ENCODE measurements at places on chromosomes 3 and 15.

DNA sequence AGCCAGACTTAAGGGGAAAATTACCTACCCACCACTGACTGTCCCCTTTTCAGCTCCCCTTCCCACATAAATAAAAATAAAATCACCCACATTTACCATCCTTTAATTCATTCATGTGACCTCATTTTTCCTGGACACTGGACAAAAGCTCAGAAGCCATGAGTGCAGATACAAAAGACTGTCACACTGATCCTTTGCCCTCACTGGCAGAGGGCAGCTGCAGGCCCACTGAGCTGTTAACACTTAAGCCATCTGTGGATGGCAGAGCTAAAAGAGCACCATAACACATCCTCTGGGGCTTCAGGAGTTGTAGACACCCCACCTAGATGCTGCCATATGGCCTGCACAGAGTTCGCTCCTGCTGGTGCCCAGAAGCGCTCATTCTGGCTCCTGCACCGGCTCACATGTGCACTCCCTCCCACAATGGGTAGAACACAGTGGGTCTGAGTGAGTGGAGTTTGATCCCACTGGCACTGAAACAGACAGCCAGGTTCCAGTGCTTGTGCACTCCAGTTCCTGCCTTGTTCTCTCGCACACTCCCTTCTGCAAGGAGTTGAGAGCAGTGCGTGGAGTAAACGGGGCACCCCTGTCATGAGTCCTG is 38.8 kb downstream of the EDC3 start:
- DNase-seq, result no peak

GRCh38 chr3:34957677-34958076 is 681.6 kb upstream of the ARPP21 start:
- no peak for DNase-seq

DNA sequence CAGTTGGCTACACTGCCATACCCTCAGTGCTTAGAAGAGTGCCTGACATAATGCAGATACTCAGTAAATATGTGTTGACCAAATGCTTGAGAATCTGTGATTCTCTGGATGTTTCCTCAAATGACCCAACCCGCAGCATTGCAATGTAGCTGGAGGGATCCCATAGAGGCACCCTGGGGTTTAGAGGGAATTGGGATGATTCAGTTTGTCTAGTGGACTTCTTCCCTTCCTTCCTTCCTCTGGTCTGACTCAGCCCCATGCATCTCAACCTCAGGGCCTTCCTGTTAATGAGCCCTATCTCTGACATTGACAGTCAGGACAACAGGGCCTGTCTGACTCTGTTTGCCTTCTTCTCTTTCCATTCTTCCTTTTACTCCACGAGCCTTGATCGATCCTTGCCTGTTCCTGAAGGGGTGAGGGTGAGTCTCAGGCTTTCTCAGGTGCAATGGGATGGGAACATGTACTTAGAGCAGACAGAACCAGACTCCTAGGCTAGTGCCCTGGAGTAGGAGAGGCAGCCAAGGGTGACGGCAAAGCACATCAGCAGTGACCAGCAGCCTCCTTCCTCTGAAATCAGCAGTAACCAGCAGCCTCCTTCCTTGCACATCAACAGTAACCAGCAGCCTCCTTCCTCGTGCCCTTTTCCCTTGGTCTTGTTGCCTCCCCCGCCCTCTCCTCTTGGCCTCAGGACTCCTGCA is 78.2 kb downstream of the DGKG start:
- no peak for DNase-seq

DNA sequence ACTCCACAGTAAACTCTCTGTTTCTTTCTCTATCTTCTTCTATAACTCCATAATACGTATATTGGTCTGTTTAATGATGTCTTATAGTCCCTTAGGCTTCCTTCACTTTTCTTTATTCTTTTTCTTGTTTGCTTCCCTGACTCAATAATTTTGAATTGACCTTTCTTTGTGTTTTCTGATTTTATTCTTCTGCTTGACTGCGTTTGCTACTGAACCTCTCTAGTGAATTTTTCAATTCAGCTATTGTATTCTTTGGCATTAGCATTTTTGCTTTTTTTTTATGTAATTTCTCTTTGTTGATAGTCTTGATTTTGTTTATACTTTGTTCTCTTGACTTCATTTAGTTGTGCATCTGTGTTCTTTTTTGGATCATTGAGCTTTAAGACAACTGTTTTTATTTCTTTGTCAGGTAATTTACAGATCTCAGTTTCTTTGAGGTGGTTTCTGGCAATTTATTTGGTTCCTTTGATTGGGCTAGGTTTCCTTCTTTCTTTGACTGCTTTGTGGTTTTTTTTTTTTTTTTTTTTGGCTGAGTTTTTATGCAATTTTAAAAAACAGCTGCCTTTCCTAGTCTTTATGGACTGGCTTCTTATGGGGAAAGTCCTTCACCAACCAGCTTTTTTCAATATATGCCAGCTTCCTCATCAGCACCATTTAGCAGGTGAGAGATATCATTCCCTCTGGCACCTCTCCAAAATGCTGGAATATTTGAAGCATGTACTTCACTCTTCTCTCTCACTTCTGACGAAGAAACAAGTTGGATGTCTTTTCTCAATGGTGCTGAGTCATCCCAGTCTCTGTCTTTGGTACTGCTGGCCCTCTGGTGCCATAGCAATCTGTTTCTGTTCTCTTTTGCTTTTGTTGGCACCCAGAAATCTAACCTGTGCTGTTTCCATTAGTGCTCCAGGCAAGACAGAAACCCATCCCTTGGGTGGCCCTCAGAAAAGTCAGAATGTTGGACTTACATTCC is 17.6 kb downstream of the RSRC1 start:
- no peak for DNase-seq

DNA sequence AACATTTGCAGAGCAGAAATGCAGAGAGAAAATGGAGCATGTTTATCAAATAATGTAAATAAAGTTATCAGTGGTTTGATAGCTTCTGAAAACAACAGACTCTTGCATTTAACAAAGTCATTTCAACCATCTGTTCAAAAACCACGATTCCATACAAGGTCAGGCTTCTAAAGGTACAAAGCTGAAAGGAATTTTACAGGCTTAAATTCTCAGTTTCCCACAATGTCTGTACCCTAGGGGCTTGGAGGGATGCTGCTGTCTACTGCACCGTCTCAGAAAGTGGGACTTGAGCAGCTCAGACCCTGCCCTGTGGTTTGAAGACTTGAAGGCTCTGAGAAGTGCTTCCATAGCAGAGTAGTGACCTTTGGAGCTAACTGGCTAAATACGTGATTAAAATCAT is 30.4 kb upstream of the TM4SF1 start:
- no peak for DNase-seq

DNA sequence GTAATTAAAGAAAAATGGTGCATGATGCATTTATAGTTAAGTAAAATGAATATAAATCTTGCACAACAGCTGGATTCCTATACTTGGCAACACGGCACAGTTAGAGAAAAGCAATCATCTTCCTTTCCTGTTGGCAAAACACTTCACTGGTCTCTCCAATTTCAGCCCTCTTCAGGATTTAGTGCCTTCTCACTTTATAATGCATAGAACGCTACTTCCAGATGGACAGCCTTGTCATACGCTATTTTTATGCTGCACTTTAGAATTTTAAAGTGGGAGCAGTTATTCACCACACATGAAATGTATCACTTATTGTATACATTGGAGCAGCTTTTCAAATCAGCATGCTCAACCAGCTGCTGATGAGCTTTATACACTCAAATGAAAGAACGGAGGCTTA is 194.4 kb upstream of the GBE1 start:
- no peak for DNase-seq

- DNase-seq, result no peak
Observed at GRCh38 chr3:111751961-111752360, 107.1 kb upstream of the PHLDB2 start.

- DNase-seq, result no peak
Observed at GRCh38 chr3:124797426-124797945, 67.2 kb downstream of the UMPS start.

DNA sequence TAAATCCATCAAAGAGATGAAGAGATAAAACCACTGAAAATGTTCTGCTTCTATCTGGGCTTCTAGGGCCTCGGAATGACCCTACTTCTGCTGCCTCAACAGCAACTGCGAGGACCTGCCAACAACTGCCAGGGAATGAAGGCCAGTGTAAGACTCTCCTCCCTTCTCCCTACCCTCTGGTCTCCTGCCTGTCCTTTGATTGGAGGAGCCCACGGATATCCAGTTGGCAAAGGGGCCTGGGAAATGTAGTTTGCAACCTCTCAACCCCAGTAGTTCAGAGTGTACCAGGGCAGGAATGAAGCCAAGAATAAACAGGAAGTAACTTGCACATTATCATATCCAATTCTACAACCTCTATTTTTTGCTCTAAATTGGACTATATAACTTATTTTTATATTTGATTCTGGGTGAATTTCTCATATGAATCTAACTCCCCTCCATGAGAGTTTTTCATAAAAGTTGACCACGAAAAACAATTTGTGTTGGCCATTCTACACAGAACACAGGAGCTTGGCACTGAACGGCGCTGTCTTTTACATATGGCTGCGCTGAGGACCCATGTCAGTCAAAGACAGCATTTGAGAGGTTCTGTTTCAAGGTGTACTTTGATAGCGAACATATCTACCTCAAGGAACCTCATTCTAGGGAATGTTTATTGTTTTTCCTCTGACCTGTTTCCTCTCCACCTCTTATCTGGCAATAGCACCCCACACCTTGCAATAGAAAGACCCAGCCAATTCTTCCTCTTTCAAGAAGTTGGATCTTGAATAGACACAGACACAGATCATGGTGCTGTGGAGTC is 91.1 kb upstream of the RNF7 start:
- no peak for DNase-seq

- DNase-seq, result no peak
Observed at GRCh38 chr3:87272718-87273341, 3.6 kb downstream of the POU1F1 start.

DNA sequence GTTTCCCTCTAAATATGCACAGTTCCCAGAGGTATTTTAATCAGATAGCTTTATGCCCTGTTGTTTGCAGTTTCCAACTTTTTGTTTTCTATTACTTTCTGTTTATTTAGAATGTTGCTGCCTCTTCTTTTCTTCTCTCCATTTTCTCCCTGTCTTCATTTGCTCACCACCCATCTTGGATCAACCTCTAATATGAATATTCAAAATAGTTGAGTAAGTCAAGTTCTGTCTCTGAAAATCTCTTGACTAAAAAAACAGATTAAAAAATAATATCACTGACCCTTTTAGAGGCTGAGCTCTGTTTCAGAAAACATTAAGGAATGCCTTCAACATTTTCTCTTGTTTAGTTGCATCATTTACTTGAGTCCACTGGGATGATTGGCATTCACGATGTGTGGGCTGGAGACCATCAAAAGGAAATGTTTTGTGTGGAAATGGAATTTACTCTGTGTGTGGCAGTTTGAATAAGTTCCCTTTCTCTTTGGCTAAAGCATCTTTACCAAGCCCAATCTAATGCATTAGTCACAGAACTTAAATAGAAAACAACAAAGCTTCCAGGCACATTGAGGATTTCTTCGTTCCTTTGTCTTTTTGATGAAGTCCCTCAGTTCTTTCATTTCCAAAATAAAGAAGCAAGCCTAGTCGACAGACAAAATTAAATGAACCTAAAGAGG is 633.9 kb upstream of the TGFBR2 start:
- DNase-seq, result peak; percentile 66

Data from BJ (cell line).